Astrocyte (in vitro differentiated cells and primary cell): ENCODE measurements at places on chromosomes 11 and 22.
A peak's percentile ranks its signal among the peaks of the same experiment; 100 is the strongest.

- DNase-seq = no peak
These were observed 2.2 kb downstream of the CECR2 start for GRCh38 chr22:17371448-17371847.

DNA sequence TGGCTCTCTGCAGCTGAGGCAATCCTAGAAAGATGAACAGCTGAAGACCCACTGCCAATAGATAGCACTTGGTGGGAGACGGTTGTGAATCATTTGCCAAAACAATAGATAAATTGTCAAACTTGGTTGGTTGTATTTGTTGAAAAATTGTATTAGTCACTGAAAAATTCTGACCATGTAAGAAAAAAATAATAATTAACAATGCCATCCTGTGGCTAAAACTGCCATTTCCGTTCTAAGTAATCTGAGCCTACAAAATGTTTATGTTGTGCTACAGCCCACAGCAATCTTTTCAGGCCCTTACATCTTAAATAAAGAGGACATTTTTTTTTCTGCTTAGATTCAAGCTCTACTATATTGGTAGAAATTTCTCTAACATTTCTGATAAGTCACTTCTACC, 103.2 kb upstream of the ANO3 start:
- DNase-seq = peak; percentile 45

GRCh38 chr11:134252346-134253187, 585 bp downstream of the THYN1 start:
- DNase-seq = no peak

GRCh38 chr11:131378931-131379330, 8.5 kb downstream of the NTM start:
- no peak for DNase-seq

DNA sequence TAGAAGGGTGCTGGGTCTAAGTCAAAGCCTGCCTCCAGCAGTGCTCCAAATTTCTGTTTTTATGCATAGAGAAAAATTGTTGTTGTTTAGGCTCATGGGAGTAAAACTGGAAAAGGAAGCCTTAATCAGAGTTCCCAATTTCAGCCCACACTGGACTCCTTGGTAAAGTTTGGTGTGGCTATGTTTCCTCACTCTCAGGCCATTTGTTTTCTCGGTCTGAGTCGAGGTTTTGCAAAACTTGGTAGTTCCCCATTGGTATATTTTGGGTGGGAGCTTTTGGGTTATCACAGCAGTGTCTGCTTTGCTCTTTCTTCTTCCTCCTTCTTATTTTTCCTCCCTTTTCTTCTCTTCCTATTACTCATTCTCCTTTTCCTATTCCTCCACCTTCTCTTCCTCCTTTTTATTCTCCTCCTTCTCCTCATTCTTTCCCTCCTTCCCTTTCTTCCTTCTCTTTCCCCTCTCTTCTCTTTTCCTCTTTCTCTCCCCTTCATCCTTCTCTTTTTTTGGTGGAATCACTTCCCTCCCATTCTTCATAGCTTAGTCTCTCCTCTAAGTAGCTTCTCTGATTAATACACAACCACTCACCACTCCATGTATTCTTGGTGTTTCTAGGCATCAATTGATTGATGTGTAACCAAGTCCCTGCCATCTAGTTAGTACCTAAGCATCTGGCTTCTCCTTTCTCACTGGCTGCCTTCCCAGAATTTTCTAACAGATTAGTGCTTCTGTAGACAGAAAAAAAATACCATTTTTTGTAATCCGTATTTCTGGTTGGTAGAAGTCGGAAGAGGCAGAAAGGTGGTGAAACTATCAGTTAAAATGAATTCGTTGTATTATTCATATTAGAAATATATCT, 10.1 kb downstream of the SLC5A1 start:
- DNase-seq = peak; percentile 4

DNA sequence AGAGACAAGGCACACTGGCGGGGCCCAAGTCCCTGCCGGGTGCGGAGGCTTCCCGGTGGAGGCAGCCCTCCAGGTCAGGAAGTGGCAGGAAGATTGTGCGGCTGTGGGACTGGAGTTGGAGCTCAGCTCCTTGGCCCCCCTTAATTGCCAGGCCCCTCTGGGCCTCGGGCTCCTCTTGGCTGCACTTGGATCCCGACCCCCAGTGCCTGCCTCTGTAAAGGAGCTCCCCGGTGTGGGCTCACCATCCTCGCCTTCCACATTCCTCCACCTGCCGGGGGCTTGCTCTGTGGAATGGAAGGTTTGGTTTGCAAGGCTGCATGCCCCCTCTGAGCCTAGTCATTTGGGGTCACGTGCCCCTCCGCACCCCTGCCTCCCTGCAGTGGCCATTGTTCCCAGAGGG, 38.1 kb upstream of the COMT start:
- DNase-seq = no peak
